ENCODE measurements at places on chromosomes 4 and X.

GRCh38 chr4:95018785-95019184 lies 261.0 kb downstream of the BMPR1B start:
- no peak for DNase-seq

GRCh38 chr4:90080116-90080515 lies 47.1 kb upstream of the CCSER1 start:
- no peak for DNase-seq

DNA sequence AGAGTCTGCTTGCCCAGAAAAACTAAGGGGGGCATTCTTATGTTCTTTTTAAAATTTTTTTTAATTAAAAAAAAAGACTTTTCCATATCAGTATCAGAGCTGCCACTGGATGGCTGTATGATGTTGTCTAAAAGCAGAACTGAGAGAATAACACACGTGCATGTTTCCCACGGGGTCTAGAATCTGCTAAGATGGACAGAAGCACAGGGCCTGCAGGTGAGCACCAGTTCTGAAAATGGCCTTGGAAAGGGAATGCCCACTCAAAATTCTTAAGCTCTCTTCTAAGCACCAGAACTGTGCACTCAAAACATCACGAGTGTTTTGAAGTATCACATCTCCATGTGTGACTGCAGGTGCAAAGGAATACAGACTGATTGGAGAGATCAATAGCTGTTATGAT lies 61.1 kb downstream of the ARAP2 start:
- no peak for DNase-seq

GRCh38 chrX:104084534-104085277 lies 8.7 kb upstream of the TMSB15C start:
- DNase-seq = no peak

DNA sequence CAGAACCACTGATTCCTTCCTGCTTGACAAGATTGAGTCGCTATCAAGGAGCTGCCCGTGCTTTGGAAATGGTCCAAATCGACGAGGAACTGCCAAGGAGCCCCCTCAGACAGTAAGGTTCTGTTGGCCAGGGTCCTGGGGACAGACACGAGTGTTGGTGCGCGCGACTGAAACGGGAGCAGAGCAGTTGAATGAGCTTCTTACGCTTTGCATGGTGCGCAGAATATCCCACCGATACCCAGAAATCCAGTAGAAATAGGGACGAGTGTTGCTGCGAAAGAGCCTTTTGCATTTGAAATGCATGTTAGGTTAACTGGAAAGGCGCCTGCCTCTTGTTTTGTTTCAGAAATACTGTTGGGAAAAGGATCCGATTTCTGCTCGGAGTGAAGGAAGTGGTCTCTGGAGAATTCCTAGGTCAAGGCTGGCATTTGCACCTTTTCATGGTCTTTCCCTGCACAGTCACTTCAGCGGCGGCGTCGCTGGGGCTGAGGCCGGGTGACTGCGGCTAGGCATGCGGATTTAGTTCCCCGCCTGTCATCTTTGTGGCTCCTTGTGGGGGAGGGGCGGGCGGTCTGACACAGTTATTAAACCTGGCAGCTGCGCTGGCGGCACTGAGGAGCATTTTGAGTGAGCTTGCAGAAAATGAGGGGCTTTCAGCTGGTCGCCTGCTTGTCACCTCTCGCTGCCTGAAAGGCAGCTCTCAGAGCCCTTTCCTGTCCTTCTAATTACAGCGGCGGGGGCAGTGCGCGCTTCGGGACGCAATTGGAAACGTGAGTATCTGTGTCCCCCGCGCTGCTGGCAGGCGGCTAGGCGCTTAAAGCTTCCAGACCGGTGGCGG lies 51.5 kb upstream of the TRIM2 start:
- no peak for DNase-seq
